ENCODE measurements at places on chromosomes 12 and 14. TPM values are rescaled to one million over a fixed set of nuclear protein-coding genes. Genes with fewer than 3 reads are reported as not detected.
A peak's percentile ranks its signal among the peaks of the same experiment; 100 is the strongest.

SMIM41 gene
- total RNA-seq, result not detected

GDF11 gene
- 9.3 TPM for total RNA-seq

ACVR1B gene
- 30.5 TPM for total RNA-seq

GPRC5A gene
- total RNA-seq, result 3.4 TPM

CAND1 gene
- 206 TPM for total RNA-seq

CD163L1 gene
- 0.69 TPM for total RNA-seq

GRCh38 chr14:95305940-95306339 lies 13.8 kb downstream of the CLMN start:
- H3K4me1 ChIP-seq, result no peaks in the 10 kb centered on the region
- no peak overlapping the region for H3K4me3 ChIP-seq
- H3K27ac ChIP-seq, result no peak overlapping the region
- peaks cover 4% of the 10 kb centered on the region for H3K27me3 ChIP-seq

- DNase-seq, result no peak
- H3K27me3 ChIP-seq, result no peaks in the 10 kb centered on the region
- no peak overlapping the region for H3K27ac ChIP-seq
- no peak overlapping the region for H3K4me3 ChIP-seq
- no peaks in the 10 kb centered on the region for H3K36me3 ChIP-seq
These were observed 406.3 kb upstream of the DCN start for GRCh38 chr12:91588874-91589454.

- no peak overlapping the region for H3K27ac ChIP-seq
- DNase-seq, result no peak
- H3K4me1 ChIP-seq, result peaks cover 29% of the 10 kb centered on the region
- H3K27me3 ChIP-seq, result no peaks in the 10 kb centered on the region
- no peaks in the 10 kb centered on the region for H3K36me3 ChIP-seq
- no peak overlapping the region for H3K4me3 ChIP-seq
These were observed 125.4 kb downstream of the STXBP6 start for GRCh38 chr14:24924544-24924943.

GRCh38 chr14:79656056-79656455 lies 555.2 kb downstream of the DIO2 start:
- no peak for DNase-seq
- H3K27ac ChIP-seq, result no peak overlapping the region

- H3K27ac ChIP-seq, result no peak overlapping the region
- DNase-seq, result no peak
- no peaks in the 10 kb centered on the region for H3K36me3 ChIP-seq
- H3K27me3 ChIP-seq, result peaks cover 2% of the 10 kb centered on the region
- no peaks in the 10 kb centered on the region for H3K4me1 ChIP-seq
These were observed 265.9 kb upstream of the PLEKHG7 start for GRCh38 chr12:92436856-92437255.

GRCh38 chr14:62329427-62329826 lies 567.2 kb downstream of the SNAPC1 start:
- H3K4me1 ChIP-seq, result no peaks in the 10 kb centered on the region
- DNase-seq, result no peak
- no peaks in the 10 kb centered on the region for H3K27me3 ChIP-seq
- H3K27ac ChIP-seq, result no peak overlapping the region
- H3K4me3 ChIP-seq, result no peak overlapping the region
- H3K36me3 ChIP-seq, result no peaks in the 10 kb centered on the region

DNA sequence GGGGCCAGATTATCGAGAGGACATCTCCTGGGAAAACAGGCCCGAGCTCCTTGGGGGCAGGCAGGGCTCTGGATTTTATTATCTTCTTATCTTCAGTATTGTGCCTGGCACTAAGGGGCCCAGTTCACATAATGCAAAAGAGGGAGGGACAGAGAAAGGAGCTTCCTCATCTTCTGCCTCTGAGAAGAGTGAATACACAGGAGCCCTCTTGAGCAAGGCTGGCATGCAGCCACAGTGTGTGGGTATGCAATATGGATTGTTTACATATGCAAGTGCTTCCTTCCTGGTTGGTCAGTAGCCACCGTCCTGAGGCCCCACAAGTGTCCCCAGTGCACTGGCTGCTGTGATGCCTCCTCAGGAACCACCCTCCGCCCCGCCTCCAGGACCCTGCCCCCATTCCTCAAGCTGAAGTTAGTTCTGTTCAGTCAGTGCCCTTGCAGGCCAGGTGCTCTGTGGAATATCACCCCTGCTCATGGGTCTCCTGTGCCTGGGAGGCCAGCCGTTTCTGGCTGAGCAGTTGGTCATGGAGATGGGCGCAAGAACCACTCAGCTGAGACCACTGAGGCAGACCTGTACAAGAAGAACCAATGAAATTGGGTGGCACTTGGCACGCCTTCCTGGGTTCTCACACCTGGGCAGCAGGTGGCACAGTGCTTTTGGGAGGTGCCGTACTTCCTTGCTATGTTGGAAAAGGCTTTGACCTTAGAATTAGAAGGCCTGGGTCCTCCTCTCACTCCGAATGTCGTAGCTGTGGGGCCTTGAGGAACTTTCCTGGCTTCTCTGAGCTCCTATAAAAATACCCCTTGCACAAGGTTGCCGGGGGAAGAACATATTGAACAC lies 35.1 kb upstream of the ACTN1 start:
- peaks cover 8% of the 10 kb centered on the region for H3K4me1 ChIP-seq
- H3K4me3 ChIP-seq, result no peak overlapping the region

DNA sequence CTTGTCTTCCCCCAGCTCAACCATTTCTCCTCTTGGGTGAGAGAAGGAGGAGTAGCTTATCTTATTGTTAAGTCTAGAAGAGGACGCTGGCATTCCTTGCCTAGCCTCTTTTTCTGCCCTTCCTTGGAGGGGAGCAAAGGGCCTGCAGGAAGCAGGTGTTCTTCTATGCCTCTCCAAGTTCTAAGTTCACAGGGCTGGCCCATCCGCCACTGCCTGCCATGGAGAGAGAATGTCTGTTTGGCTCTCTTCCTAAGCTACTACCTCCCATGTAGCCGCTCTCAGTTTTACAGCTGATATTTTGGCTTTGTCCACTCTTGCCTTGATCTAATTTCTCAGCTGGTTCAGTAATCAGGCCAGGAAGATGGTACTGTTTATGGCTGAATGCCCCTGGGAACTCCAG lies 201.2 kb downstream of the NTF3 start:
- no peak overlapping the region for H3K4me3 ChIP-seq
- peaks cover 8% of the 10 kb centered on the region for H3K27me3 ChIP-seq
- H3K4me1 ChIP-seq, result peaks cover 26% of the 10 kb centered on the region
- no peak for DNase-seq

- peak; percentile 12 for DNase-seq
- H3K4me3 ChIP-seq, result peak overlapping the region; percentile 52
- peaks cover 8% of the 10 kb centered on the region for H3K27me3 ChIP-seq
- peaks cover 44% of the 10 kb centered on the region for H3K36me3 ChIP-seq
- peaks cover 38% of the 10 kb centered on the region for H3K4me1 ChIP-seq
- H3K27ac ChIP-seq, result peak overlapping the region; percentile 84
These were observed 251.5 kb downstream of the FOXN3 start for GRCh38 chr14:89165189-89166181.

- H3K4me3 ChIP-seq, result no peak overlapping the region
- no peak overlapping the region for H3K27ac ChIP-seq
- DNase-seq, result no peak
- H3K27me3 ChIP-seq, result no peaks in the 10 kb centered on the region
- no peaks in the 10 kb centered on the region for H3K4me1 ChIP-seq
- H3K36me3 ChIP-seq, result no peaks in the 10 kb centered on the region
These were observed 146.1 kb downstream of the PAX9 start for GRCh38 chr14:36807727-36808126.
